ENCODE measurements at places on chromosomes 11 and 22.

DNA sequence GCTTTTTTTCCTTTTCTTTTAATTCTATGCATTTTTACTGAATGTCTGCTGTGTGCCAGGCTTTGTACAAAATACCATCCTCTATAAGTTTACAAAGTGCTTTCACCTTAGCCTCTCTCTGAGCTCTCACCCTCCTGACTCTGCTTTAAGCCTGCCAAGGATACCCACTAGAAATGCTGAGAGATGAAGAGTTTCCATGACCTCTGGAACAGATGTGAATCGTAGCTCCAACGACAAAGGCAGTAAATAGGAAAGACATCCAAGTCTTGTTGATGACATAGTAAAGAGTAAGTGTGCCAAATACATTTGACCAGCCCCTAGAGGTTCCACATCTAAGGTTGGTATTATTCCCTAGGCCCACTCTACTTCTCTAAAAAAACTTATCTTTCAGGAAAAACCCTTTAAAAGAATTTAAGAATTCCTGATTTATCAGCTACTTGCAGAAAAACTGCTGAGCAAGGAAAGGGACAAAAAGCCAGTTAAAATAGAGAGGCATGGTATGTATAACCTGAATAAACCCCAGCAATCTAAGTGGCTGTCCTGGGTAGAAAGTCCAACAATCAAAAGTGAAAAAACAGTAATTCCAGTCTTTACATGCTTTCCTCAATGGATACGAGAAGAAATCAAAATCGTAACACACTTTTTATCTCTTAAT lies 45.4 kb downstream of the GAB2 start:
- DNase-seq = no peak

- DNase-seq = no peak
Observed at GRCh38 chr11:115060840-115061239, 382.5 kb downstream of the NXPE2 start.

DNA sequence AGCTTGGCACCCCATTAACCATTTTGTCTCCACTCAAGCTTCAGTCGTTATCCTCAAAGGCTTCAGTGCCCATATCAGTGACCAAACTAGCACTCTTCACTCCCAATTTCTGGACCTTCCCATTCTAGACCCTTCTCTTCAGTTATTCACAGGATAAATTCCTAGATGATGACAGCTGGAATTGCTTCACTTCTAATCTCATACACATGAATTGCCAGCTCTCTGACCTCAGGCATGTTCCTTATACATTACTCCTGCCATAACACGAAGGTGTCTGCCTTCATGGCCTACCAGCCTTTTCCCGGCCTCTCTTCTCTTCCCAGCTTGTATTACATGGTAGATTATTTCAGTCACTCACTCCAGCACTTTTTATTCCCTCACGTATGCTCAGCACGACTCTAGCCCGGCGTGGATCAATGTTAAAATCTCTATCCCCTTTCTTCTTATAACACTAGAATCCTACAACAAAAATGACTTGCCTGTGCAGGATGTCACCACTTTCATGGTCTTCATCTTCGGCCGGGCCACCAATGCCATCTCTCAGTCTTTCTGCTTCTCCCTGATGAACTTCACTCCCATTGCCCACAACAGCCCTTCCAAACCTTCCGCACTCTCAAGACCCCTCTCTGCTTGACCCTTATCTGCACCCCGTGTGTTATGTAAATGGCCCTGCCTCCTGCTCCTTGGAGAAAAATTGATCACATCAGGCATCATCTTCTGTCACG lies 36.9 kb downstream of the EIF3F start:
- no peak for DNase-seq

GRCh38 chr22:30396871-30397655 lies at the start of gene SEC14L2:
Gene SEC14L2 (plus strand): TSS chr22:30397018. CDS start chr22:30397117, 99 bp downstream.
- DNase-seq = no peak

DNA sequence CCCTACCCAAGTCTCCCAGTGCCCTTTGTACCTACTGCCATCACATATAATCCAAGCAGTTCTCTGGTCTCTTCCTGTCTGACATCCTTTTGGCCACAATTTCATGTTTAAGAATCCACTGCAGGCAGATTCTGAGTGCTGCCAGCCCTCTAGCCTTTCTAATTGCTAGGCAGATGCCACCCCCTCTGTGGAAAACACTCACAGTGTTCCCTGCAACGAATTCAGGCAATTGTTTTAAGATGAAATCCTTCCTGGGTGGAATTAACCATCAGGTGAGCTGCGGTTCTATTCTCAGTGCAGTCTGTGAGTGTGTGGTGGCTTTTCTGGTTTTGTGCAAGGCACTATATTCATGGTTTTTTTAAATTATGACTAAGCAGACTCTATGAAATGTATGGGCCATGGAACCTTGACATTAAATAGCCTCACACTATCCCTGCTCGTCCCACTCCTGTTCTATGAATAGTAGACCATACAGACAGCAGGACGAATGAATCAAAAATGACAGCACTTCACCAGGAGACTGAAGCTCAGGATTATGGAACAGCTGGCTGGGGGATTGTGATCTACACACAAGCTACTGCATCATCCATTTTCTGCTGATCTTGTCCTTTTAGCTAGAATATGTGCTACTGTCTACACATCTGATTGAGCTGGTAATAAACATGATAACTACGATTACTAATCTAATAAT lies 29.8 kb upstream of the BMAL1 start:
- DNase-seq = no peak

- no peak for DNase-seq
Observed at GRCh38 chr11:61345170-61345610, 12.2 kb downstream of the TKFC start.

DNA sequence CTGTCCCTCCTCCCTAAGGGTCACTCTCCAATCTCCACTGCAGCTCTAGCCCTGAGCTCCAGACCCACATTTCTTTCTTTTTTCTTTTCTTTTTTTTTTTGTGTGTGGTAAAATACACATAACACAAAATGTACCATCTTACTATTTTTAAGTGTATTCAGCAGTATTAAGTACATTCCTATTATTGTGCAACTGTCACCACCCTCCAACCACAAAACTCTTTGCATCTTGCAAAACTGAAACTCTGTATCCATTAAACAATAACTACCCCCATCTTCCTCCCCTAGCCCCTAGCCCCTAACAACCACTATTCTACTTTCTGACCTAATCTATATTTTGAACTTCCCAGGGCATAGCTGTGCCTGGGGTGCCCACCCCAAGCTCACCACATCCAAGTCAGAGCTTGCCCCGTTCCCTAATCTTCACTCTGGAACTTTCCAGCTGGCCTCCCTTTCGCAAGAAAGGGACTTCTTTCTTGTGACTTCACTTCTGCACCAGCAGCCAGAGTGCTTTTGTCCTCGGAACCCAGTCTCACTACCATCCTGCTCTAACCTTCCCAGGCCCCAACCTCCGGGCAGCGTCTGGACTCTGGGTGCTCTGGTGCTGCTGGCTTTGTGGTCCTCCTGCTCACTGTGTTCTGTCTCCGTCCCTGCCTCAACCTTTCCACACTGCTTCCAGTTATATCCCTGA lies 30.7 kb downstream of the PARVG start:
- no peak for DNase-seq

GRCh38 chr11:65884716-65885092 lies 3.6 kb downstream of the FIBP start:
- DNase-seq = no peak

DNA sequence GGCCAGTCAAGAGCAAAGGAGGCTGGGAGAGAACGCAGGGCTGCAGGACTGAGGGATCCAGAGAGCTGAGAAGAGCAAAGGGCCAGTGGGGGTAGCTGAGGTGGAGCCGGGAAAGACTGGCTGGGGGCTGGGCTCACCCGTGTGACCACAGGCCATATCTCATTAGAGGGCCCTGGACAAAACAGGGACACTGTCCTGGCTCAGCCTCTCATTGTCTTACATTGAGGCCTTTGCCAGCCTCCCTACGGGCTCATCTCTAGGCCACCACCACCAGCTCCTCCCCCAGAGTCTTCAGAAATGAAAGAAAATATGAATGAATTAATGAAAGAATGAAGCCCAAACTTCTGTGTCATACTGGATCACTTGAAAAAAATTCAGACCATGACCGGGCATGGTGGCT lies 9.2 kb downstream of the RAB36 start:
- no peak for DNase-seq

DNA sequence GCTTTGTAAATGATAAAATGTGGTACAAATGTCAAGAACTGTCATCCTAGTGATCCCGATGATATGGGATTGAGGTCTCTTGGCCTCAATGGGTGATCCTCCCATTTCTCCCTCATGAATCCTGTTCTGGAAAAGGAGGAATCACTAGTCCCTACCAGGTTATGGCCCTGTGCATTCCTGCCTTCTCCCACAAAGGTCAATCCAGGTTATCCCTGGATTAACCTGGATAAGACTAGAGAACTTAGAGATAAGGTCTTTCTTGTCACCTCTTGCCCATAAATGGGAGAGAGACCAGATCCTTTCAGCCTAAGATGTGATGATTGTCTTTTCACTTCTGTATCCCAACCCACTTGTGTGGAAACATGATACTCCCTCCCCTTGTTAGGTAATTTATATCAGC lies 396.7 kb downstream of the BUD13 start:
- DNase-seq = no peak

DNA sequence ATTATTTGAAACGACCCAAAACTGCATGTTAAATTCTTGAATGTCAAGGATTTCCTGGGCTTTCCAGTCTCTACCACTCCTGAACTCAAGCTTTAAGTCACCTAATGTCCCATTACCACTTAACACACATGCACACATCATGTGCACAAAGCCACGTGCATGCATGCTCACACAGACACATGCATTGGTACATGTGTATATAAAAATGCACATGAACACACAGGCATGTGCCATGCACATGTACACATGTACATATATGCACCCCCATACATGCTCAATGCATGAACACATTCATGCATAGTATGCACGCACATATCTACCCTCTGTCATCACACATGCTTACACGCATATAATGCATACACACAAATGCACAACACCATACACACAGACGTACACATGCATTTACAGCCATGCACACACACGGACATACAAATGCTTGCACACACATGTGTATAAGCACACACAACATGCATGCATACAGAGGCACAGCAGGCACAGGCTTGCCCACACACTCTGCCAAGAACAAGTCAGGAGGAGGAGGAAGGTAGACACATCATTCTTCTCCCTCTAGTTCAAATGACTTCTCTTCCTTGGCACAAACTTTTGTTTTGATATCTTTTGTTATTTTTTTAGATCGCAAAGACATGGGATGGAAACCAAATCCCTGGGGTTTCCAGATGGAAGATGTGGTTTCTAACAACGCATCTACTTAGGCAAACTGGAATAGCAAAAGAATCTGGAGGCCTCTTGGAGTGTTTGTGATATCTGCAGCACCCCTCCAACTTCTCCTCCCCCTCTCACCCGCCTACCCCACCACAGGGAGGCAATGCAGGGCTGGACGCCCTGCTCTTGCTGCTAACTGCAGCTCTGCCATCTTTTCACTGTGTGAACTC lies 24.6 kb downstream of the RASD2 start:
- no peak for DNase-seq

GRCh38 chr11:47948137-47948536 lies 32.2 kb upstream of the PTPRJ start:
- no peak for DNase-seq

GRCh38 chr11:113468726-113469345 lies 6.4 kb downstream of the DRD2 start:
- no peak for DNase-seq

DNA sequence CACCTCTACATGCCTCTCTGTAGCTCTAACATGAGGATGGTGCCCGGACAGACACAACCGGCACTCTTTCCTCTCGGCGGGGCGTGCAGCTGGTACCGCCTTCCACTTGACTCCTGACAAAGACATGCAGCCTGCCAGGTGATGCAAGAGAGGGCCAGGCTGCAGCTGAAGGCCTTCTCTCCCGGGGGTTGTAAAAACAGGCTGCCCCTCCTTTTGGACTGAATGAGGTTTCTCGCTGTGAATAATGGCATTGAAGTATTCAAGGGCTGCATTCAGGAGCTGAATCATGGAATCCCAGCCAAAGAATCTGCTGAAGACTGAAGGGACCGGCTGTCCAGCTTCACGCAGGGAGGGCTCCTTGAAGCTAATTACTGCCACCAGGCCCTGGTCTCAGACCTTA lies 110.9 kb downstream of the GALNT18 start:
- no peak for DNase-seq

GRCh38 chr11:128524172-128524571 lies 63.2 kb downstream of the ETS1 start:
- DNase-seq = no peak

- peak; percentile 43 for DNase-seq
Observed at GRCh38 chr11:76318744-76319384, 62.1 kb downstream of the THAP12 start.

DNA sequence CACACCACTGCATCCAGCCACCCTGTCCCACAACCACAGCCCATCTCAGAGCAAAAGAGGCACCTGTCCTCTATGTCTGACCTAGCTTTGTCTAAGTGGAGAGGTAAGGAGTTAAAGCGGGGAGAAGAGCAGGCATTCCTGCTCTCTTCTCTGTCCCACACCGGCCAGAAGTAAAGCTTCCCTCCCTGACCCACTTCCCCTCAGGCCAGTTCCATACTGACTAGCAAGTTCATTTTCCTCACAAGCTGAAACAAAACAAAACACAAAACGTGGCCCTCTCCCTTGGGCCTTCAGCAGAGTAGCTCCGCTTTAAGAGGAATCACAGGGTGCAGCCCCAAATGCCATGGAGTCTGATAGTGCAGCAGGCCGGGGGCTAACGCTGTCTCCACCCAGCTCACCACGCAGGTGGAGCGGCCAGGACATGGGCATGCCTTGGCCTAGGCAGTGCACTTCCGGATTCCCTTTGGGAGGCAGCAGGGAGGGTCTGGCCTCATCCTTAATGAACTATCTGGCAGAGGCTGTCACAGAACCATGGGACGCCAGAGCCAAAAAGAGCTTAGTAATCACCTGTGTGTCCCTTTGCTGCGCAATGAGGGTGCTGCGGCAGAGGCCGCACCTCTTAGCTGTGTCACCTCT lies 34.0 kb downstream of the FLI1 start:
- no peak for DNase-seq

- no peak for DNase-seq
Observed at GRCh38 chr11:115464269-115464668, 39.9 kb downstream of the CADM1 start.

GRCh38 chr11:119166368-119167076 lies 2.0 kb upstream of the NLRX1 start:
- DNase-seq = no peak

GRCh38 chr22:50228366-50228765 lies 16.5 kb downstream of the TUBGCP6 start:
- no peak for DNase-seq

- DNase-seq = no peak
Observed at GRCh38 chr11:27806122-27806521, 105.9 kb upstream of the BDNF start.

- peak; percentile 73 for DNase-seq
Observed at GRCh38 chr22:45235101-45235777, 5.5 kb downstream of the KIAA0930 start.

DNA sequence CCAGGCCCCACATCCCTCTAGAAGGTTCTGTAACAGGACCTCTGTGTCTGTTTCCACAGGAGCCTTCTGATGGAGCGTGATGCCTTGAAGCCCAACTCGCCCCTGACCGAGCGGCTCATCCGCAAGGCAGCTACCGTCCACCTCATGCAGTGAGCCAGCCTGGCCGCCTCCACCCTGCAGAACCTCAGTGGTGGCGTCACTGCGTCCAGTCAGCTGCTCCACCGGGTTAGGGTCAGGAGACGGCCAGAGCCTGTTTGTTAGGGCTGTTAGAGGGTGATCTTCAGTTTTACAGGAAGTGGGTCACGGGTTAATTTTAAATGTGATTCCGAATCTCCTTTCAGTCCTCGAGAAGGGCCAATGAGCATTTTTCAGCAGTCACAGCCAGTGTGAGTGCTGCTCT lies 3.9 kb upstream of the GTSE1 start:
- DNase-seq = no peak

Data from GM12864 (cell line).